Endothelial cell of umbilical vein (primary cell): ENCODE measurements at places on chromosomes 6 and 20. TPM values are rescaled to one million over a fixed set of nuclear protein-coding genes. Genes with fewer than 3 reads are reported as not detected.

The SMLR1 gene
- total RNA-seq: not detected in 2 replicates

DNA sequence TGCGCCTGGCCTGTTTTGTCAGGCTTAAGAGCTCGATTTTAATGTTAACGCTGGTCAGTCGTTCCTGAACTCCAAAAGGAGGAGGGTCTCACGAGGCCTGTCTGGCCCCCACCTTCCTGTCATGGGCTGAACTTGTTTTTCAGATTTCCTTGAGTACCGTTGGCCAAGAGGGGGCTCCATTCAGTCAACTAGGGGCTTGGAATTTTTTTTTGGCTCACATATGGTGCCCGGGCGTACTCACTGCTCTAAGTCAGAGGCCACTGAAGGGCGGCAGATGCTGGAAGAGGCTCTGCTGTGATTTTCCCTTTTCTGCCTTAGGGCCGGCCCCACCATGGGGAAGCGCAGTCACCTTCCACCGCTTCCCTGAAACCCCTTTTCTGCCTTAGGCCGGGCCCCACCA is 6.9 kb upstream of the BIRC7 start:
- no peak for DNase-seq

- no peak for DNase-seq
Observed at GRCh38 chr20:38260025-38260377, 534 bp downstream of the KIAA1755 start.

The ARMC12 gene
- total RNA-seq: 0.90 and 0.91 TPM in 2 replicates

- DNase-seq: no peak
Observed at GRCh38 chr6:51928320-51928719, 159.1 kb downstream of the PKHD1 start.

DNA sequence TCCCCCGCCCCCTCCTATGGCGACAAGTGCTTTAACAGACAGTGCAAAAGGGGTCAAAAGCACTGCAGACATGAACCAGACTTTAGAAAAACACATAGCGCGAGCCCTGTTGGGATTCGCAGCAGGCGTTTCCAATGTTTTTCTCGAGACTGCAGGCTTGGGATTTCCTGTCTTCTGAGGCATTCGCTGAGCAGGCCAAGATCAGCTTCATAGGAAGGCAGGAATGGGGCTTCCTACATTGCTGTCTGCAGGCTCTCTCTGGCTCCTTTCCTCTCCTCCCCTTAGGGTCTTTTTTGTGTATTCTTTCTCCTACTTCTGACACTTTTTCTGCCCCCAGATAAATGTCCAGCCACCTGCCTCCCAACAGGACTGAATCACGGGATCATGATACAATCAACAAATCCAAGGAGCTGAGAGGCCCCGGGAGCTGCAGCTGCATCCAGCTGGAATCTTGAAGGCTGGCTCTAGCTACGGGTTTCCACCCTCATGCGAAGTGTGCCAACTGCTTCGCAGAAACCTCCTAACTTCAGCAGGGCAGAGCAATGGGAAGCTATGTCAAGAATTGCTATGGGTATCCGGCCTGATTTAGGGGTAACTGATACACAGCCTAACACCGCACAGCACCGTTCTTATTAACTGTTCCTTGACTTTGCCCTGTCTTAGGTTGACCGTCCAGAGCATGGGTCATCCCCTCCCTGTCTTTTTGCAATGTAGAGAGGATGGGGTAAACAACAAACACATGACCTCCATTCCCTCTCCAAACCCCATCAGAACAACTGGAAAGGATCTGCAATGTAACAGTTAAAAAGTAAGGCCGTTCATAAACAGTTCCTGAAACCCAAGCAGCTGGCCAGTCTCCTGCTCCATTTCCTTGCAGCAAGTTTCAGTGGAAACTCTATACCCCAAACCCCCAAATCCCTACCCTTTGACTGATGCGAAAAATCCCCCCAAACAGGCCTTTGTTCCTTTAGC is 31.5 kb downstream of the SNX5 start:
- DNase-seq: peak; percentile 79

DNA sequence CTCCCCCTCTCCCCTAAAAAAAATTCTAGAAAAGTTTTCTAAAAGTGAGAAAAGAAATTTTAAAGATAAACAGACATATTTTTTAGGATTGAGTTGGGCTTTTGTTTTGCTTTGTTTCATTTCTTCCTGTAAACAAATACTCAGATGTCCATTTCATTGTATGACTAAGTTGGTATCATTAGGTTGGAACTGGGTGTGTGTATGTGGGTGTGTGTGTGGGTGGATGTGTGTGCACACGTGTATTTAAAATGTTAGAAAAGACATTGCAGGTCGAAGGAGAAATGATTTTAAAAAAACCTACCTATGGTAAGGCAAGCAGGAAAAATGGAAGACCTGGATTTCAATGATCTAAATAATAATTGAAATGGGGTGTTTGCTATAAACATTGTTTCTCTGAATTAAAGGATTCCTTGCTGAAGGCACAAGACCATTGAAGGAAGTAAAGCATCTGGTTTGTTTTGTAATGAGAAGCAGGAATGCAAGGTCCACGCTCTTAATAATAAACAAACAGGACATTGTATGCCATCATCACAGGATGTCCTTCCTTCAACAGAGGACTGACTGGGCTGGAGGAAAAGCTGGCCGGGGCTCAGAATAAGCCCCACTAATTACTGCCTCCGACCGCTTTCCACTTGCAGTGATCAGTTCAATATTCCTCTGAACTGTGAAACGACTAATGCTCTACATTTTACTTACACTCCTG is 996 bp upstream of the PRDM1 start:
- peak; percentile 6 for DNase-seq

- no peak for DNase-seq
Observed at GRCh38 chr6:147022041-147022440, 182.2 kb upstream of the STXBP5 start.

The PSMB9 gene
- 2.7 and 6.3 TPM in 2 replicates for total RNA-seq

The SLC22A2 gene
- total RNA-seq: not detected in 2 replicates

The FILIP1 gene
- 12.6 and 13.7 TPM in 2 replicates for total RNA-seq

DNA sequence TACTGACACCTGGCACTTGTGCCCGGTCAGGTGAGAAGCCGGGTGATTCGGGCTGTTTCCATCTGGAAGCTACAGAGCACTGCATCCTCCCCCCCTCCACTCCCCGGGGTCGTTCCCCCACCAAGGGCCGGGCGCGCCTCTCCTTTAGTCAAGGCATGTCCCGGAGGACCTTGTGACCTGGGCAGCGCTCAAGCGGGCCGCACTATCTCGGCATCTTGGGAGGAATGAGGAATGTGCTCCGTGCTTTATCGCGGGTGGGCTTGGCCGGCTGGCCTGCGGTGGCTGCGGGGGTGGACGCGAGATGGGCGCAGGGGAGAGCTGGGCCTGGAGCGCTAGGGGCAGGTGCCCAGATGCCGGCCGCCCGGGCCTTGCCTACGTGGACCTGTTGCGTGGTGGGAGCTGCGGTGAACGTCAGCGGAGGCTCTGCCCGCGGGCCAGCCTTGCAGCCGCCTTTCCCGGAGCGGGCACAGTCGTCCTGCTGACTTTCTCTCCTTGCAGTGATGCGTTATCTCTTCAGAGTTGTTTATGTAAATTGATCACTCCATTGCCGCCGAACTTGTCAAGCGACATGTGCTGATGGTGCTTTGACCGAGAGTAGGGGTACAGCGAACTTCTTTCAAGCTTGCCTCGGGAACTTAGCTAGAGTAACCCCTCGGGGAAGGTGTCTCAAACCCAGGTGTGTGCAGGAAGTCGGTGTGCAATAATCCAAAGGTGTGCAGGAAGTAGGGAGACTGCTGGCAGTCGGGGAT is 1.1 kb downstream of the LRRC1 start:
- peak; percentile 49 for DNase-seq

The PTCHD4 gene
- 1.9 and 2.0 TPM in 2 replicates for total RNA-seq

The JAG1 gene
- 31.7 and 37.0 TPM in 2 replicates for total RNA-seq

DNA sequence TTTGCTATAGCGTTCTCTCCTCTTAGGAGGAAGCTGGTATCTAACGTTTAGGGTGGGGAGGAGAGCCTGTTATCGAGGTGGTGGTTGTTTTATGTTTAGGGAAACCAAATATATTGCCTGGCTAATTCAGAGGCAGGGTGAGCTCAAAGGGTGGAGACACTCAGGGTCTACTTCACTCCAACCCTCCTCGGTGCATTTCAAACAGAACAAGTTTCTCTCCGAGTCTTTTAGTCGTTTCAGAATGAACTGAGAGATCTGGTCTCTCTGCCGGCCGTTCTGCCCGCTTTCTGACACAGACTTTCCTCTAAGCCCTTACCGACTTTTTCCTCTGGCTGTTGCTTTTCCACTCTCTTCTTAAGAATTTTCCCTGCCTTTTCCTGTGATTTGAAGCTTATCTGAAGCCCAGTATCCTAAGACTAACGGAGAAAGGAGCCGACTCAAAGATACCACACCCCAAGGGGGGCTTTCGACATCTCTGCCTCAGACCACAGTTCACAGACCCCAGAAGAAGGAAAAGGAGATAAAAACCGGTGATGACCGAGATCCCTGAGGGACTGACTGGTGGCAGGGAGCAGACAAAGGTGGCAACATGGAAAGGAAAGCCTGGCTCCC is 865 bp downstream of the STK38 start:
- peak; percentile 66 for DNase-seq

- DNase-seq: peak; percentile 34
Observed at GRCh38 chr6:135088818-135089809, 34.5 kb upstream of the HBS1L start.

GRCh38 chr20:50540620-50541605 is 30.7 kb downstream of the PTPN1 start:
- peak; percentile 94 for DNase-seq

The RAET1L gene
- not detected in 2 replicates for total RNA-seq

The FOXS1 gene
- not detected in 2 replicates for total RNA-seq

DNA sequence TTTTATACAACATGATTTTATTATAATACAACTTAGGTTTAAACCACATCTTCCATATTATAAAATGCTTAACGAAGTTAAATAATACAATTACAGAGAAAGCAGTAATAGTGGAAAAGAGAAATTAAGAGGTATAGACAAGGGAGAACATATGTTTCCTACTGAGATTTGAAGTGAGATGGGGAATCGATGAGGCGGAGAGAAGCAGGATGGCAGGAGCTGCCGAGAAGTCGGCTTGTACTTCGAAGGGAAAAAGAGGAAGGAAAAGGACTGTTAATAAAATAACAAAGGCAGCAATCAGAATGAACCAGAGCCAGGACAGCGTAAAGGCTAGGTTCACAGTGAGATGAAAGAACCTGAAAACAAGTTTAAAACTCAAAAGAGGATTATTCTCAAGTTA is 15.4 kb downstream of the FBXL4 start:
- DNase-seq: peak; percentile 68

DNA sequence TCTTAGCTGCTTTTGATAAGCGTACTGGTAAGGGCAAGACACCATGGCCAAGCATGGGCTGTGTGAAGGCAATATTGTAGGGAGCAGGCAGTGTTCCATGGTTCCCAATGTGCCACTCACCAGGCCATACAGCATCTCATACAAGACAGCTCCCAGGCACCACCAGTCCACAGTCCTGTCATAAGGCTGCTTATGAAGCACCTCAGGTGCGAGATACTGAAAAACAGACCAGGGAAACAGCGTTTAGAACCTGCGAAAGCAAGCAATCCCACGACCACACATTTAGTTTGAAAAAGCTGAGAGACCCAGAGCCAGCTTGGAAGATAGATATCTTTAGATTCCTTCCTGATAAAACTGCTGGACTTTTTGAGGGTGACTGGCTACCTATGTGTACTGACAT is 119.1 kb upstream of the SLC2A12 start:
- DNase-seq: no peak

DNA sequence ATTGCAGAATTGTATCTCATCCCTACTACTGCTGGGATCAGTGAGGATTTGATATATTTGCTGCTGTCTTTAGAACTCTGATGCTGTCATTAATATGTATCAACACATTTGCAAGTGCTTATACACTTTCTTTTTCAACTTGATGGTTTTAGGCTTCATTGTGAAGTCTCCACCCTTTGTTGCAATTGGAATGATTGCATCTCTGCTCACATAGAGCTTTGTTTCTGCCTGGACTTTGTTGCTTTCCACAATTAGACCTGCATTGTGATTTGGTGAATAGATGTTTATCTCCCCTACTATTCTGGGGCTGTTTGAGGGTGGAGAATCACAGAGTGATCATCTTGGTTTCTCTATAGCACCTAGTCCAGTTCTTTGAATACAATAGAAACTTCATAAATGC is 666.7 kb downstream of the EPM2A start:
- DNase-seq: no peak

The OTOR gene
- not detected in 2 replicates for total RNA-seq

The GID8 gene
- total RNA-seq: 31.4 and 34.6 TPM in 2 replicates

The HFE gene
- total RNA-seq: 5.6 and 6.3 TPM in 2 replicates

GRCh38 chr6:99606656-99607415 is at the start of gene PRDM13:
Gene PRDM13, plus strand, starts transcription at chr6:99606833. Its CDS starts 202 bp downstream, at chr6:99607035.
- DNase-seq: no peak

GRCh38 chr6:117290173-117290846 is 25.0 kb downstream of the VGLL2 start:
- no peak for DNase-seq

The CRYBG1 gene
- total RNA-seq: 25.0 and 30.1 TPM in 2 replicates

- DNase-seq: no peak
Observed at GRCh38 chr20:38961530-38962043, 557 bp upstream of the DHX35 start.

- DNase-seq: no peak
Observed at GRCh38 chr6:142781129-142781528, 163.8 kb downstream of the HIVEP2 start.

The ADGB gene
- not detected in 2 replicates for total RNA-seq

DNA sequence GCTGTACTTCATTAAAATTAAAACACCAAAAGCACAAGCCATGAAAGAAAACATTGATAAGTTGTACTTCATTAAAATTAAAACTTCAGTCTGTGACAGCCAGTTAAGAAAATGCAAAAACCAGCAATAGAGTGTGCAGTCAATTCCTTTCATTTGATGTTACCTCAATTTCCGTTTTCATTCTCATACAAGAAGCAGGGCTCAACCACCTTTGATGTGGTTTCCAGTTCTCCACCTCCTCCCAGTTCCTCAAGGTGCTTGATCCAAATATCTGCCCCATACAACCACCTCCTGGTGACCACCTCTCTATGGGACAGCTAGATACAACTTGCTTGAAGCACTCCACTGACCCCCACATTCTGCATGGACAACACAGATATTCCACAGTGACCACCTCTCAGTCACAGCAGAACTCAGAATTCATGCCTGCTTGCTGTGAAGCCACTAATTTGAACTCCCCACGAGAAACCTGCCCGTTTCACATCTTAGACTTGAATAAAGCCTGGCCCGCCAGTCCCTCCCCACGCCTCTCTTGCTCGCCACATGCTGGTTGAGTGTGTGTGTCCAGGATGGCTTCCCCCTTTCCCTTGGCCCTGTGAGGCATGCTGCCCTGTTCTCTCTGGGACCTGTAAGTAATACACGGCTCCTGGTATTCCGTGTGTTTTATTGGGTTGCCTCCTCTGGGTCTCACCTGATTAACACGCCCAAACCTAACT is 66.1 kb downstream of the FAM50B start:
- DNase-seq: no peak

- no peak for DNase-seq
Observed at GRCh38 chr20:35984382-35984781, 16.0 kb downstream of the CNBD2 start.

The GSTA3 gene
- not detected in 2 replicates for total RNA-seq

The APOM gene
- total RNA-seq: 0.97 TPM in 1 of 2 replicates, not detected in the other

DNA sequence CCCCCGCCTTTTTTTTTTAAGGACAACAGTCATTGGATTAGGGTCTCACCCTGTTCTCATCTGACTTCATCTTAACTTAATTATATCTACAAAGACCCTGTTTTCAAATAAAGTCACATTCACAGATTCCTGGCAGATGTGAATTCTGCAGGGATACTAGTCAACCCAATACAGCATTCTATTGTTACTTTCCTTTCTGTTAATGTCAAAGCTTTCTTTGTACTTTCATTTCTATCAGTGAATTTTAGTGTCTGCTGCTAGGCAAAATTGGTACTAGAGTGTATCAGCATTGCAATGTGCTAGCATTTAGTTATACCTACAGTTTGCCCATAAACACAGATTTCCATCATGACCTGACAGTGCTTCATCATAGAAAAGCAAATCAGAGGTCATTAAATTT is 281.9 kb downstream of the CDKAL1 start:
- DNase-seq: no peak

The SNPH gene
- total RNA-seq: 5.1 and 5.5 TPM in 2 replicates
